Activated CD4-positive, alpha-beta T cell treated with anti-CD3 and anti-CD28 coated beads, Interleukin-2, Interleukin-6, amounts not matched to agents 100 ng/mL and 50 ng/mL, durations not matched to agents 16 hours and 8 hours (primary cell): ENCODE measurements at places on chromosomes 3 and 15.

DNA sequence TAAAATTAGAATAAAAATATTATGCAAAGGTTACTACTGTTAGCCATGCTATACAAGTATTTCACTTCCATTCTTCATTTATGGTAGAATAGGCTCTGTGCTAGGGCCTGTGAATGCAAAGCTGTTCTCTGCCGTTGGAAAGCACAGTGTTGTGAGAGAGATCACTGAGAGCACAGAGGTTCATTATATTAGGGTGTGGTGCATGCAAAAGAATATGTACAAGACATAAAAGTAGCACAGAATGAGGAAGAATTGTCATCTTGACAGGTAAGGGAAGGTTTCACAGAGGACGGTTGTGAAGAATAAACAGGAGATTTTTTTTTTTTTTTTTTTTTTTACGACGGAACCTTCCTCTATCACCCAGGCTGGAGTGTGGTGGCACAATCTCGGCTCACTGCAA lies 25.2 kb upstream of the FNDC3B start:
- DNase-seq = no peak

DNA sequence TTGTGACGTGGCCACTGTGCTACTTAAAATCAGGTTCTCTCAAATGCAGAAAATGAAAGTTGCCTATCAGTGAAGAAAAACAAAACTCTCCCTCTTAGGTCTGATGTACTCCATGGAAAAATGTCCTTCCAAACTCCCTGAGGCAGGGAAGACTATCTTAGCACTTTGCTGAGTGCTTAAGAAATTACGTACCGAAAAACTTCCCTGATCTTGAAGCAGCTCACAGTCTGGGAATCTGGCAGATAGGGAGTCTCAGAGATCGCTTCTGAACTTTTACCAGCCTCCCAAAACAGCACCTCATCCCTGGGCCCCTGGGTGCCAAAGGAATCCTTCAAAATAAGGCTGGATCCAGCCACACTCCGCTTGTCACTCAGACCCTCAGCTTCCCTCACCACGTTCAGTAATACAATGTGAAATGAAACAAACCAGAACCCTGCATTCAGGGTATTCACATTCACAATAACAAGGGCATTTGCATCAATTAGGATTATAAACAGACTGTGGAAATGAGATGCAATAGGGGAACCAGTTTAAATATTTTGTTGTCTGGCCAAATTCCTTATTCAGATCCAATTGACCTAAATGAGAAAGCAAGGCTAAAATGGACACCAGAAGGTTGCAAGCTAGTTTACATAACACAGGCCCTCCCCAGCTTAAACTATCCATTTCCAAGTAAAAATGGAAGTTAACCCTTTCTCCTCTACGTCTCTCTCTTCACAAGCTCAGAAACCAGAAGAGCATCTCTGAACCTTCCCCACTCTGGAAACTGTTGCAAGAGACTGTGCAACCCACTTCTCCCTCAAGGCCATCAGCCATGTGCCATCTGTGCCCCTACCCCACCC lies 20.9 kb downstream of the OSBPL10 start:
- DNase-seq = no peak

- DNase-seq = no peak
These were observed 16.3 kb downstream of the SV2B start for GRCh38 chr15:91116113-91117067.

- DNase-seq = no peak
These were observed 36.9 kb downstream of the LIMD1 start for GRCh38 chr3:45631486-45631885.

GRCh38 chr3:165642761-165643420 lies 194.3 kb downstream of the BCHE start:
- no peak for DNase-seq

DNA sequence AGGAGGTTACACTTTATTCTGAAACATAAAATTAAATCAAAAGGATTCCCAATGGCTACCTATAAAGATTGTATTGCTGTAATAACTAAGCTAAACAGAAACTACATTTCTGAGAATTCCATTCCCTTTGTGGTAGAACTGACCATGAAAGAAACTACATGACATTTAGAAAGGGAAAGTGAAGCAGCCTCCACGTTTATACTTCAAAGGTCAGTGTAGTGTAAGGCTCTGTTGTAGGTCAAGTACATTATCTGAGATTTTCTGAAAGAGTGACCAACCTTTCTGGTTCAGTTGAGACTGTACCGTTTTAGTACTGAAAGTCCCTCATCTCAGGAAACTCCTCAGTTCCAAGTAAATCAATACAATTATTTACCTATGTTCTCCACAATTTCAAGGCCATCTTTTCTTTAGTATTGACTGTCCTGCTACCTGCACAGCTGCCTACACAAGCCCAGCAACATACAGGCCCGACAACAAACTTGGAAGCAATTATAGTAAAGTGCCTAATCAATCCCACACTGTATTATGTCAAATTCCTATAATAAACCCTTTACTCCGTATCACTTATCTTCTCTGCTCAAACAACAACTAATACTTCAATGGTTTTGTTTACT lies 343.0 kb downstream of the PLOD2 start:
- DNase-seq = no peak

- no peak for DNase-seq
These were observed 220.9 kb downstream of the AGBL1 start for GRCh38 chr15:86300390-86301125.

- no peak for DNase-seq
These were observed 927 bp downstream of the CHDH start for GRCh38 chr3:53845103-53845880.

DNA sequence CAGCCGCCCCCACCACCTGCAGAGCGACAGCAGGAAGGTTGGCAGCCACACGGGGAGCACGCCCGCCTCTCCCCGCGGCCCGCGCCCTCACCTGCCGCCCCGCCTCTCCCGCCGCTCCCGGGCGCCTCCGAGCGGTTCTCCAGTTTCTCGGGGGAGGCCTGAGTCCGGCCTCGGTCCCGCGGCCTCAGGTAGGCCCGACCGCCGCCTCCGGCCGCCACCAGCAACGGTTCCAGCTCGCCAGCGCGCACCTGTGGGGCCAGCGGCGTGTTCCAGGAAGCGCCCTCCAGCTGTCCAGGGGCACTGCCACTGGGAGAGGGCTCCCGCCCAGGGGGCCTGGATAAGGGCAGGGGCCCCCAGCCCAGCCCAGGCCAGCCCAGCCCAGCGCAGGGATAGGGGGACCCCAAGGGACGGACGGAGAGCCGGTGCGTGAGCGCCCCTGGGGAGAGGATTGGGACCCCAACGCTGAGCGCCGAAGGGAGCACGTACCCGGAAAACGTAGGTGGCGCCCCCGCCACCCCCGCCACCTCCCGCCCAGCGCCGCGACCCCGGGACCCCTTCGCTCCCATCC lies 2.2 kb downstream of the LTK start:
- no peak for DNase-seq

DNA sequence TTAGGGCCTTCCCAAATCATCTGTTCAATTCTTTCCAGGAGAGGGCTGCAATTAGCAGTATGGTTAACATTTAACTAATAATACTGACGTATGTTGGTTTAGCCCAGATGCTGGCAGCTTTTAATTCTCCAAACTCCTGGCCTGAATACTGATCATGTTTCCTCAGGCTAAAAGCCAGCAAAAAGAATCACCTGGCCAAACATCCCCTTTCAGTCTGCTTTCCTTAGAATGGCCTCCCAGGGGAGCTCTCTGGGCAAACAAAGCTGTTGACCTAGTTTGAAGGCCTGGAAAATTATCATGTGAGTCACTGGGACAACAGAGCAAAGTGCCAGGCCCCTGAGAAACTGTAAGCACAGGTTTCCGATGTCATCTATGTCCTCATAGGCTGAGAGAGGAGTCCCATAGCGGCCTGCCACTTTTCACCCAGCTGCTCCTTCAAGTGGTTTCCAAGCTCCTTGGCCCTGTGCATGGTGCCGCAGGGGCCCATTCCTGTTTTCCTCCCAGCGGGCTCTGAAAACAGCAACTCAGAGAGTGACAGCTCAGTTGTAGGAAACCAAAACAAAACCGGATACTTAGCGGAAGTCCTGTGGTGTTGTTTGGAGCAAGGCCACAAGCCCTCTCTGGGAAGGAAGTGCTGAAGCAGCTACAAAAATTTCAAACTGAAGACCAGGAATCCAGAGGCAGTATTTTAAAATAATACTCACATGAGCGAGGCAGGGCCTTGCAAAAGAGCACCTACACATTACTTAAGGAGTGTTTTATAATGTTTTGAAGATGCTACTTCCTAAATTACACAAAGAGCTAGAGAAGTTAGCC lies 36.5 kb upstream of the RAB11A start:
- DNase-seq = peak; percentile 78

- DNase-seq = no peak
These were observed 354.5 kb downstream of the OCA2 start for GRCh38 chr15:27744641-27745040.

- DNase-seq = no peak
These were observed 225.6 kb downstream of the RBMS3 start for GRCh38 chr3:29506502-29506901.

GRCh38 chr3:194370753-194371152 lies 1.2 kb upstream of the LRRC15 start:
- DNase-seq = no peak

GRCh38 chr15:83030021-83030420 lies 18.6 kb upstream of the C15orf40 start:
- no peak for DNase-seq

DNA sequence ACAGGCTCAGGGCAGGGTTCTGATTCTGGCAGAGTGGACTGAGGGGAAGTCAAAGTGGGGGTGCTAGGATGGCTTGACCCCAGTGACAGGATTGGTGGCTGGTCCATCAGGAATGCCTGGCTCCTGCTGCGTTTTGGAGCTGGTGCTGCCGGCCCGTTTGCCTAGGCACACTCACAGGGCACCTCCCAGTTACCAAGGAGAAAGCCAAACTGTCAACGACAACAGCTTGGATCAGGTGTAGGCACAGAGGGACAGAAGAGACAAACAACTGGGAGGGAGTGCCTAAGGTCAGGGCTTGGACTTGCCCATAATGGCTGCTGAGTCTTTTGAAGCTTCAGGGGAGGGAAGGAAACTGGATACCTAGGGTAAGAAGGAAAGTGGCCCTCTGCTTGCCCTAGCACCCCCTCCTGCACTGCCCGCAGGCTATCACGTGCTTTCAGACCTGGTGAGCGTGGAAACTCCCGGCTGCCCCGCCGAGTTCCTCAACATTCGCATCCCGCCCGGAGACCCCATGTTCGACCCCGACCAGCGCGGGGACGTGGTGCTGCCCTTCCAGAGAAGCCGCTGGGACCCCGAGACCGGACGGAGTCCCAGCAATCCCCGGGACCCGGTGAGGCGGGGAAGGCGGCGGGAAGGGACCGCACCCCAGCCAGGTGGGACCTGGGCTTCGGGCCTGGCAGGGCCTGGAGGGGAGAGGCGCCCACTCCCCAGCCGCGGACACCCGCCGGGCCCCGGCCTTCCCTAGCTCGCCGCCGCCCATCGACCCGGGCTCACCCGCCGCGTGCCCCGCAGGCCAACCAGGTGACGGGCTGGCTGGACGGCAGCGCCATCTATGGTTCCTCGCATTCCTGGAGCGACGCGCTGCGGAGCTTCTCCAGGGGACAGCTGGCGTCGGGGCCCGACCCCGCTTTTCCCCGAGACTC lies 5.1 kb downstream of the DUOX1 start:
- no peak for DNase-seq

- DNase-seq = no peak
These were observed 182.5 kb downstream of the OPA1 start for GRCh38 chr3:193775421-193776077.

DNA sequence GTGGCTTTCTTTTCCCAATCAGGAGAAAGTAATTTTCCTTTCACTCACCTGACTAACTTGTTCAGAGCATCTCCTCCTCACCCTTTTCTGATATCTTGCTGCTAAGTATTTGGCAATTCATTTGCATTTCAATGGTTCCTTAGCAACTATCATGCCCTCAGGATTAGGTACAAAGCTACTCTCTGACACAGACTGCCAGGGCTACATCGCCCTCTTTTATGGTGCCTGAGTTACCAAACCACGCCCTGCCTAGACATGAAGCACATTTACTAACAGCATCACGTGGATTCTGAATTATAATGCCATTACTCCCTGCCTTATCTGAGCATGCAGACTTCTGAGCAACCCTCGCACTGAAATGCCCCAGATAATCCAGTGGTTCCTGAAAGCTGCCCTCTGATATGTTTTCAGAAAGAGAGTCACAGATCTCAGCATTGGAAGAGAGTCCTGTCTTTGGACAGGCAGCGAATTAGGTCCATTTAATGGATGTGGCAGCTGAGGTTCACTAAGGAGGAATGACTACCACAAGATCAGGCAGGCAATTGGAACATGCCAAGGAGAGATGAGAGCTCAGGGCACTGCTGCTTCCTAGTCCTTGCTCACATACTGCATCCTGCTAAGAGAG lies 14.5 kb downstream of the EPHB1 start:
- DNase-seq = no peak

DNA sequence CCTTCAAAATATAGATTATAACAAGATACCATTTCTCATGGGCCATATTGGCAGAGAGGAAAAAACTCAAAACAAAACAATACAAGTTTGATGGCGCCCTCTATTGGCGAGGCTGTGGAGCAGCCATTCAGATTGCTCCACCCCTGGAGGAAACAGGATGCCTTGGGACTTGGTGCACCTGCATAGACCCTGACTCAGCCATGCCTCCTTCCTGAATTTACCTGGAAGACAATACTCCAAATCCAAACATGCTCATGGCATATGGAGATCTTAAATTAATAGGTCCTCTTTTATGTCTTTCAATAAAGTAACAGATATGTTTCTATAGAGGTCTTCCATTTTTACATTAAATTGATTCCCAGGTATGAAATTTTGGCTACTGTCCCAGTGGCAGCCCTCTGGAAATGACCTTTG lies 90.0 kb downstream of the APBA2 start:
- DNase-seq = peak; percentile 76

DNA sequence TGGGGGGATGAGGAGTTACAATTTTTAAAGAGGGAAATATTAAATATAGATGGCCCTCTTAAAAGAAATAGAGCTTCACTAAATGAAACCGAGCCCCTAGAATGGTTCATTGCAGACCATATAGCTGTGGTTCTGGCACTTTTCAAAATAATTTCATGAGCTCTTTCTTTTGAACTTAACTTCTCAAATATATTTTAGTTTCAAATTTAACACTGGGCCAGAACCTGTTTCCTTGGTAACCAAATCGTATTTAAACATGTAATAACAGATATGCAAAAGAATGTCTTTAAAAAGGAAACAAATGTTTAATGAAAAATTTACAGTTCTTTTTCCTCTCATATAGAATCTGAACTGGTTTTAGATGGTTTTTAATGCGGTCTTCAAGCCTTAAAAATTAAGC lies 20.1 kb downstream of the ZBTB38 start:
- DNase-seq = no peak

- no peak for DNase-seq
These were observed 30.5 kb downstream of the TLNRD1 start for GRCh38 chr15:81031203-81031602.
